Heart left ventricle (tissue), 16 donors: ENCODE measurements at places on chromosomes 1 and 21. TPM values are rescaled to one million over a fixed set of nuclear protein-coding genes. Genes with fewer than 3 reads are reported as not detected.
A peak's percentile ranks its signal among the peaks of the same experiment; 100 is the strongest.

DNA sequence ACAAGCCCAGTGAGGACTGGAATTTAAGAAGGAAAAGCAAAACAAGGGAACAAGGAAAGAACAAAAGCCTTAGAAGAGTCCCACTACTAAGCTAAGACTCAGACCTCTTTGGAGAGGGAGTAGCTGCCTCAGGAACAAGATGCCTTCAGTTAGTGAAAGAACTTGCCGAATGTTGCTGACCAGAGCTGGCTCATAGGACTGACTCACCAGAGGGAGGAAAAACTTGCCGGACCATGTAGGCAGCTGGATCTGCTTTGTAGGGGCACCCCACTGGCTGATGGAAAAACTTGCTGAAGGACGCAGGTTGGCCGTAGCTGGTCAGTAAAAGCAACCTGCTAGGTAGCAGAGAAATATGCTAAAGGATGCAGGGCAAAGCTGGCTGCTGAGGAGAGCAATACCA, 15.3 kb upstream of the ZSWIM5 start:
- no peak overlapping the region for H3K27ac ChIP-seq
- DNase-seq: no peak
- no peaks in the 10 kb centered on the region for H3K36me3 ChIP-seq
- H3K4me3 ChIP-seq: no peak overlapping the region
- H3K27me3 ChIP-seq: no peaks in the 10 kb centered on the region

DNA sequence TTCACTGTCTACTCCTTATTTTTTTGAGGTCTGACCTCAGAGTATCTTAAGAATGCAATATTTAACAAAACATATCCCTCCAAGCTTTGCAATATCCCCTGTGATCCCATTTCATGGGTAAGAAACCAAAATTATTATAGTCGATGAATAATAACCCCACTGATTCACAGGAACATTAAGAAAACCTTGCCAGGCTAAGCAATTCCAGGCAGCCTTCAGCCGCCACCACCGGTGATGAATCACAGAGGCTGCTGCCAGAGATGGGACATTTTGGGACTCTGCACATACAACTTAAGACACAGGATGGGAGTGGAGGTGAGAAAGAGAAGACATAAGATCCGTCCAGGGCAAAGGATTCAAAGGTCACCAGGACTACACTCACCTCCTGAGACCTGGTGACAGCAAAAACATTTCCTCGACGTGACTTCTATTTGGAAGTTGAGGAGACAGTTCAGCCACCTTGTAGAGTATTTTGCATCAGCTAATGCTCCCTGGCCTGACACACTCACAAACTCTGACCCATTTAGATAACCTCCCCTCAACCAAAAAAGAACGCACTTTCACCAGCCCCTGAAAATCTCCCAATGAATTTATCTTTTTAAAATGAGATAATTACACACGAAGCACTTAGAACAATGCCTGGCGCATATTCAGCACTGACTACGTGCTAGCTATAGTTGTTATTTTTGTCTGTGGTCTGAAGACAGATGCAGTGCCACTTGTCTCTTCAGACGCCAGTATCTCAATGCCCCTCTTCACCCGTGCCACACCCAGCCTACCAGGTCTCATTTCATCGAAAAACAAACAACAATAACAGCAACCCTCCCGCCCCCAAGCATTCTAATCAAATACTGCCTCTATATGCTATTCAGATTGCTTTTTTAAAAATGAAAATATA, 17.8 kb upstream of the OVAAL start:
- peak overlapping the region; percentile 83 for H3K27ac ChIP-seq
- no peak overlapping the region for H3K4me3 ChIP-seq
- peaks cover 18% of the 10 kb centered on the region for H3K4me1 ChIP-seq

Gene AADACL3
- not detected for polyA plus RNA-seq

Gene FCRL4
- not detected for polyA plus RNA-seq

DNA sequence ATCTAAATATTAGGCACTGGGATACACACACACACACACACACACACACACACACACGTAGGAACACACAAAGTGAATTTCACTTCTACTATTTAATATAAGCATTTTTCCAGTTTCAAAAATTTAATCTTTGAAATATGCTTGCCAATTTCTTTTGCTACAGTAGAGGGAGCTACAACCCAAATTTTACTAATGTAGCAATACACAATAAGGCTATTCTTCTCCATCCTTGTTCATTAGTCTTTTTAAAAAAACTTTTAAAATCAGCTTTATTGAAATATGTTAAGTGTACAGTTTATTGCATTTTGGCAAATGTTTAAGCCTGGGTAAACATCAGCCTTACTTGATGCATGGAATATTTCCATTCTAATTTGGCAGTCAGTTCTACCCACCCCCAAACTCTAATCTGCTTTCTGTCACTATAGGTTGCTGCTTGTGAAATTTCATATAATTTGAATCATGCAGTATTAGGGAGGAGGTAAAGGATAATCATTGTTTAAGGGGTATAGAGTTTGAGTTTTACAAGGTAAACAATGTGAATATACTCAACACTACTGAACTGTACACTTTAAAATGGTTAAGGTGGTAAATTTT, 93.0 kb upstream of the TENT5C start:
- no peak for DNase-seq
- no peaks in the 10 kb centered on the region for H3K27me3 ChIP-seq
- no peaks in the 10 kb centered on the region for H3K36me3 ChIP-seq

DNA sequence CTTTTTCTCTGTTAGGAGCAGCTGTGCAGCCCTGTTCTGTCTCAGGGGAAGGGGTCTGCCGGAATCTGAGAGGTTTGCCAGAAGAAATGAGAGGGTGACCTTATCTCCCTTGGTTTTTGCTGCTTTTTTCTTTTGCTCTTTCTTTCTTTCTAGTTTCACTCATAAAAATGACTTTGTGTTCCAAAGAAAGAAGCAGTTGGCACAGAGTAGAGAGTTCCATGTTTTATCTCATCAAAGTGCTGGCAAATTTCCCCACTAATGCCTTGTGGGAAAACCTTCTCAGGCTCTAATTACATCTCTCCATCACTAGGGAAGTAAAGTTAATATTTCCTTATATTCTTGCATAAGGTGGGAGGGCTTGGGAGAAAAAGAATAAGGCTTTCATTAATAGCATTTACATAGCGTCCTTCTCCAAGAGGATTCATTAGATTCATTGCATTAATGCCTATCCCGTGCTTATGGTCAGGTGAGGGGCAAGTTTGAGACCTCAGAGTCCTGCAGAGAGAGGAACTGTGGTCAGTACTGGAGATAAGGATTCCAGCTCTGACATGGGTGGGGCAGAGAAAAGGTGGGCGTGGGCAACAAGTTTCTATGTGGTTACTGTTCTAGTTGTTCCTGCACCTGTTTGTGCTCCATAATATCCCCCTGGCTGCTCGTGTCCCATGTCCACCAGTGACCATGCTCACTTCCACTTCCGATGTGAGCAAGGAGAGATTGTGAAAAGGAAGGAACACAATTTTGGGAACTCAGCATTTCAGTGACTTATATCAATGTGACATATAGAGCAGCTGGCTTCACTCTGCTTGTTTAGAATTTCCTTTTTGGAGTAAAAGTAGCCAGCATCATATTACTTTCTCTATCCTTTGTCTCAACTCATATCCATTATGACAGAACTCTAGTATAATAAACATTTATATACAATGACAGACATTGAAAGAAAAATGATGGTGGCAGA, 79.5 kb downstream of the DISC1 start:
- H3K27me3 ChIP-seq: no peaks in the 10 kb centered on the region
- H3K36me3 ChIP-seq: no peaks in the 10 kb centered on the region
- H3K4me1 ChIP-seq: peaks cover 9% of the 10 kb centered on the region
- no peak overlapping the region for H3K4me3 ChIP-seq
- no peak for DNase-seq

GRCh38 chr1:156582388-156583017, 3.0 kb downstream of the TTC24 start:
- no peak for DNase-seq
- no peak overlapping the region for H3K27ac ChIP-seq
- no peaks in the 10 kb centered on the region for H3K27me3 ChIP-seq
- H3K4me1 ChIP-seq: peaks cover 2% of the 10 kb centered on the region
- no peaks in the 10 kb centered on the region for H3K36me3 ChIP-seq

Gene SMPDL3B
- polyA plus RNA-seq: 0.08 TPM

Gene SLC1A7
- polyA plus RNA-seq: 0.07 TPM

- no peak overlapping the region for H3K4me3 ChIP-seq
- no peaks in the 10 kb centered on the region for H3K36me3 ChIP-seq
- DNase-seq: peak; percentile 80
- no peaks in the 10 kb centered on the region for H3K27me3 ChIP-seq
These were observed 11.8 kb downstream of the RCAN1 start for GRCh38 chr21:34603002-34603709.
